ENCODE measurements at places on chromosomes 1 and 21. TPM values are rescaled to one million over a fixed set of nuclear protein-coding genes. Genes with fewer than 3 reads are reported as not detected.
A peak's percentile ranks its signal among the peaks of the same experiment; 100 is the strongest.

DNA sequence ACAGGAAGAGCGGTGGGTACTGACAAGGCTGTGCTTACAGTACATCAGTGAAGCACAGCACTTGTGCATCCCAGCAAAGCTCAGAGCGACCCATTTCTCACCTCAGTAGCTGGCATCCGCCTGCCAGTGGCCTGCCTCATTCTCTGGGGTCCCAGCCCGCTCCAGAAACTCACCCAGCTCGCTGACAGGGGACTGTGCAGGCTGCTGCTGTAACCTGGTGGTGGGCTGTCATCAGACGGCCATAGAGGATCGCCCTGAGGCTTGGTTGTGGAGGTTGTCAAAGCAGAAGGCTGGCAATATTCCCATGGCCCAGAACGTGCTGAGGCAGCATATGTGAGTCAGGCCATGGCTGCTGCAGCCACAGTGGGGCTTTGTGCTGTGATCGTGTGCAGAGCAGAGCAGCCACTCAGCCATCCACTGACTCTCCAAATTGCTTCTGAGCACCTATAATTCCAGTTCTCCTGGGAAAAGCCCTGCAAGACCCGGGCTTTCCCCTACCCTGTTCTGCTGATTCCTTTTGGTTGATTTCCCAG is 13.6 kb upstream of the GPR137B start:
- H3K4me3 ChIP-seq, result no peak overlapping the region
- no peaks in the 10 kb centered on the region for H3K4me1 ChIP-seq
- no peak overlapping the region for H3K27ac ChIP-seq
- H3K36me3 ChIP-seq, result no peaks in the 10 kb centered on the region
- no peaks in the 10 kb centered on the region for H3K27me3 ChIP-seq
- no peak for DNase-seq

- H3K27ac ChIP-seq, result no peak overlapping the region
- no peak overlapping the region for H3K4me3 ChIP-seq
- H3K36me3 ChIP-seq, result no peaks in the 10 kb centered on the region
- H3K27me3 ChIP-seq, result no peaks in the 10 kb centered on the region
- no peak for DNase-seq
Observed at GRCh38 chr1:190154744-190155143, 322.9 kb downstream of the BRINP3 start.

DNA sequence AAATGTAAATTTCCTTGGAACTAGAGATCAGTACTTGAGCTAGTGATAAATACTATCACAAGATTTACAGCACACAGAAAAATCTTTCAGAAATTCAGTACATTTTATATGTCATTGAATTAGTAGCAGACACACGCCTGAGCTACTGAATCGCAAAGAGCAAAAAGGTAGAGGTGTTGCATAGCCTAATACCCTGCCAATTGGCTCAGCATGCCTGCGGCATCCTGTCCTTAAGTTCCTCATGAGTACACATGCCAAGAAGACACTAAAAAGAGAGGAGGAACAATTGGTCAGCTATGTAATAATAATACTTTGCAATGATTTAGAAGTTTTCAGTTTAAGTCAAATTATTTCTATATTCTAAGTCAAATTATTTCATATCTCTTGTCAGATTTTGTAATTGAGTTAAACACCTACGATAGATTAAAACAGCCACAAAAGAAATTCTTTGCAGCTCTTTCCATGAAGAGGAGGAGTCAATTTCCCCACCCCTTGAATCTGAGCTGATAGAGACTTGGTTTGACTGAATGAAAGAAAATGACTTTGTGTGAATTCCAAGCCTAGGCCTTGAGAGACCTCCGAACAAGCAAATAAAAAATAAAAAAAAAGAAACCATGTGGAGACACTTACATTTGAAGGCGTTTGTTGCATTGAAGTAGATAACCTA is 36.2 kb upstream of the PKN2 start:
- no peaks in the 10 kb centered on the region for H3K4me1 ChIP-seq
- H3K36me3 ChIP-seq, result no peaks in the 10 kb centered on the region
- no peaks in the 10 kb centered on the region for H3K27me3 ChIP-seq
- H3K4me3 ChIP-seq, result peak overlapping the region; percentile 10
- DNase-seq, result no peak

The FBXO2 gene
- total RNA-seq, result 23.7 TPM

- H3K4me3 ChIP-seq, result peak within 1 kb of the TSS; percentile 82
- H3K27ac ChIP-seq, result peak within 1 kb of the TSS; percentile 72
- no peaks in the 10 kb centered on the region for H3K27me3 ChIP-seq
- H3K4me1 ChIP-seq, result peaks cover 25% of the 10 kb centered on the region
Observed at GRCh38 chr1:26900001-26900814, at the start of gene GPATCH3. TSS of gene GPATCH3 (minus strand) at chr1:26900467. CDS start at chr1:26900442, 25 bp downstream.

DNA sequence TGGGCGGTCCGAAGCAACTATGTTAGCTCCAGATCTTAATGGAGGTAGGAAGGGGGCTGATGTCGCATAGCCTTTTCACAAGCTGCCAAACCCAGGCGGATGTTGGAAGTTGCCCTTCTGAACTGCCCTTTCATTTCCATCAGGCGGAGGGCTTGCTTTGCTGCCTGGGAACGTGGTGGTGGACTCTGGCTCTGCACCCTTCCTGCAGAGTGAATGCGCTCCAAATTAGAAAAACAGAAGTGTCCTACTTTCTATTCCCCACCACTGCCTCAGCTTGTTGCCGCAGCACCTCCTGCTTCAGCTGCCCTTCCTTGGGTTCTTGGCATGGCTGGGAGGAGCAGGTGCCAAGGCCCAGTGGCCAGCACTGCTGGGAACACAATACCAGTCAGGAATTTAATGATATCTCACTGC is 60.6 kb downstream of the AK4 start:
- no peaks in the 10 kb centered on the region for H3K27me3 ChIP-seq
- no peaks in the 10 kb centered on the region for H3K36me3 ChIP-seq
- peak overlapping the region; percentile 70 for H3K27ac ChIP-seq
- peaks cover 23% of the 10 kb centered on the region for H3K4me1 ChIP-seq
- DNase-seq, result peak; percentile 76

The PLA2G2A gene
- total RNA-seq, result 164 TPM

DNA sequence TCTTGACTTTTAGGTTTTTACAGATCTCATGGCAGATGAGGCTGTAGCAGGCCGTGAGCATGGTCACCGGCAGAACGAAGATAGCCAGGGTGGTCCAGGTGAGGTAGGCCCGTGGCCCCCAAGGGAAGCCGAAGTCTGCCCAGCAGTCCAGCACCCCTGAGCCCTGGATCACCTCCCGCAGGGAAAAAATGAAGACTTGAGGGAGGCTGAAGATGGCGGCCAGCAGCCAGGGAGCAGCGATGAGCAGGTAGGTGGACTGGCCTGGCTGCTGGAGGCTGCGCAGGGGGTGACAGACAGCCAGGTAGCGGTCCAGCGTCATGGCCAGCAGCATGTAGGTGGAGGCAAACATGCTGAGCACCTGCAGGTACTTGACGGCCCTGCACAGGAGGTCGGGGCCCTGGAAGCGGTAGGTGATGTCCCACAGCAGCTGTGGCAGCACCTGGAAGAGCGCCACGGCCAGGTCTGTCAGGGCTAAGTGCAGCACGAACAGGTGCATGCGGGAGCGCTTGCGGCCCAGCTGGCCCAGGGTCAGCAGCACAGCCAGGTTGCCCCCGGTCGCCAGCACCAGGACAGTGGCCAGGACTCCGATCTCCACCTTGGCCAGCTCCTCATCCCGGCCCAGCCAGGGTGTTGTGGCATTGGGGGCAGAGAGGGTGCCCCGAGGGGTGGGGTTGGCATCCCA is 856 bp downstream of the AVPR1B start:
- no peak overlapping the region for H3K27ac ChIP-seq
- H3K4me3 ChIP-seq, result no peak overlapping the region
- H3K27me3 ChIP-seq, result no peaks in the 10 kb centered on the region
- no peaks in the 10 kb centered on the region for H3K36me3 ChIP-seq

- no peaks in the 10 kb centered on the region for H3K4me1 ChIP-seq
- DNase-seq, result no peak
- no peak overlapping the region for H3K4me3 ChIP-seq
- no peaks in the 10 kb centered on the region for H3K27me3 ChIP-seq
- H3K36me3 ChIP-seq, result peaks cover 42% of the 10 kb centered on the region
- no peak overlapping the region for H3K27ac ChIP-seq
Observed at GRCh38 chr1:156236164-156236563, 5.8 kb upstream of the BGLAP start.

DNA sequence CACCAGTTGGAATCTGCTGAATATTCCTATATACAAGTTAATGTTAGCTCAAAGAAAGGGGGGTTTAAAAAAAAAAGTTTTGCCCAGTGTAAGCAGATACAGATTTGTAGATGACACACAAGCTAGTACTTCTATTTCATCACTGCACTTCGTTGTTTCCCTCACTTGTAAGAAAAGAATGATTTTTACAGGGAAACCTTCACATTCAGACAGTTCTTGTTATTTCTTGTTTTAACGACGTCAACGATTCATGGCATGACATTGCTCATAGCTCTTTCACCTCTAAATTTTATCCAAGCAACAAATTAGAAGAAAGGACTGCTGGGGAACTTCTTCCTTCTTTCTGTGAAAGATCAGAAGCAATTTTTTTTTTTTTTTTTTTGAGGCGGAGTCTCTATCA is 25.7 kb upstream of the C1orf105 start:
- no peak overlapping the region for H3K4me3 ChIP-seq
- no peak overlapping the region for H3K27ac ChIP-seq
- DNase-seq, result no peak
- no peaks in the 10 kb centered on the region for H3K36me3 ChIP-seq
- no peaks in the 10 kb centered on the region for H3K27me3 ChIP-seq

The PLA2G2F gene
- not detected for total RNA-seq

The DTL gene
- total RNA-seq, result 3.6 TPM

DNA sequence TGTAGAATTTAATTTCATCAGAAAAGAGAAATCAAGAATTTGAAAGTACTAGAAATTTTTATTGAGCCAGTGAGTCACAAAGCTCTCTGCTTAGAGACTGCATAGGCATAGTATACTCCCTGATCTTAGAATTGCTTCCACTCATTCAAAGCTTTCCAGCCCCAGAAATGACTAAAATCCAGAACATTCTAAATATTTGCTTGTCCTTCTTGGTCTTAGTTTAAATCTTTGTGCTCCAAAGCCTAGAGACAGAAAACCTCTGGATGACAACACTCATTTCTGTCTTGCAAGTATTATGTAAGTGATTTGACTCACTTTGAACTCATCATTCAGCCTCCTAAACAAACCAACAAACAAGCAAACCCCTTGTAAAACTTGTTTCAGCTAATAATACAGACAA is 74.2 kb downstream of the PTPRC start:
- no peak overlapping the region for H3K4me3 ChIP-seq
- H3K27me3 ChIP-seq, result no peaks in the 10 kb centered on the region
- H3K4me1 ChIP-seq, result no peaks in the 10 kb centered on the region
- no peaks in the 10 kb centered on the region for H3K36me3 ChIP-seq

GRCh38 chr1:11804666-11805421 is 920 bp downstream of the MTHFR start:
- peak; percentile 52 for DNase-seq
- no peaks in the 10 kb centered on the region for H3K4me1 ChIP-seq

- H3K27me3 ChIP-seq, result no peaks in the 10 kb centered on the region
- no peak overlapping the region for H3K27ac ChIP-seq
- H3K36me3 ChIP-seq, result no peaks in the 10 kb centered on the region
- no peak overlapping the region for H3K4me3 ChIP-seq
- no peak for DNase-seq
Observed at GRCh38 chr1:207603777-207604176, 41.2 kb upstream of the CR1L start.

DNA sequence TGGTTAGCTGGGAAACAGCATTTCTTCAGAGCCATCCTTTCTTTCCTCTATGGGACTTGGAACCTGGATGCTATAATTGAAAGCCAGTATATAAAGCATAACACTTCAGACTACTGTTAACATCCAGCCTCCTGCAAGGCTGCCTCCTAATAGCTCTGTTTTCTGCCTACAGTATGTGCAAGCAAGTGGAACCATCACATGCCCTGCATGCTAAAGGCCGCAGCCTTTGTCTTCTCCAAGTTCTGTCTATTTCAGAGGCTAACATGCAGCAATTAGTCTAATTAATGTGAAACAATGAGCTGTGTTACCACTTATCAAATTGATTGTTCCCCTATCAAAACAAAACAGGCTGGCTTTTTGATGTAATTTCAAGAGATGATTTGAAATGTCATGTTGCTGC is 82.7 kb upstream of the ESRRG start:
- H3K27ac ChIP-seq, result no peak overlapping the region
- no peaks in the 10 kb centered on the region for H3K4me1 ChIP-seq
- no peaks in the 10 kb centered on the region for H3K36me3 ChIP-seq
- H3K27me3 ChIP-seq, result no peaks in the 10 kb centered on the region
- no peak for DNase-seq

DNA sequence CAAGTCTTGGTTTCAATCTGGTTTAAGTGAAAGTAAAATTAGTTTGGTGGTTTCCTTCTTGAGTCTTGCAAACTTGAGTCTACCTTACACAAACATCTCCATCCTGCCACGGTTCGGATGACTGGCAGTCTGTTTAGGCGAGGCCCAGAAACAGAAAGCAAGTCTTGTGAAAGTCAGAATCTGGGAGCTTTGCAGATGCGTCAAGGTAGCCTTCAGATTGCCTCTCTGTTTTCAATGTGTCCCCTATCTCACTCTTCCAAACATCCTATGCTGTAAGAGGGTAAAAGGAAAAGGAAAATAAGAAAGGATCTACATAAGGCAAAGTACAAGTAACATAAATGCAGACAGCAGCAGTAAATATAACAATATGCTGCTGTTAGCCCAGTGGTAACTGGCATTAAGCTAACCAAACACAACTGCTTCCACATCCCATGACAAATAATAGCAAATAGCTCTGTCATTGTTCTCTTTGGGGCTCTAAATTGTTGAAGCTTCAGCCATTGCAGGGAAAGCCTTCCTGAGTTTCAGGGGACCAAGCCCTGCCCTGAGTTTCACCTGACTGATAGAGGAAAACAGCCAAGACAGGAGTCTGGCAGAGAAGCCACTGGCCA is 26.2 kb upstream of the C1orf105 start:
- H3K4me1 ChIP-seq, result no peaks in the 10 kb centered on the region
- H3K36me3 ChIP-seq, result no peaks in the 10 kb centered on the region
- H3K27ac ChIP-seq, result no peak overlapping the region
- H3K27me3 ChIP-seq, result no peaks in the 10 kb centered on the region

GRCh38 chr1:35603941-35604340 is 30.8 kb downstream of the TFAP2E start:
- no peaks in the 10 kb centered on the region for H3K27me3 ChIP-seq
- H3K4me3 ChIP-seq, result no peak overlapping the region
- H3K27ac ChIP-seq, result no peak overlapping the region
- DNase-seq, result no peak
- peaks cover 37% of the 10 kb centered on the region for H3K36me3 ChIP-seq
- no peaks in the 10 kb centered on the region for H3K4me1 ChIP-seq

Measured in right lobe of liver (tissue), 6 donors.